ENCODE measurements at places on chromosomes 6 and 20.

DNA sequence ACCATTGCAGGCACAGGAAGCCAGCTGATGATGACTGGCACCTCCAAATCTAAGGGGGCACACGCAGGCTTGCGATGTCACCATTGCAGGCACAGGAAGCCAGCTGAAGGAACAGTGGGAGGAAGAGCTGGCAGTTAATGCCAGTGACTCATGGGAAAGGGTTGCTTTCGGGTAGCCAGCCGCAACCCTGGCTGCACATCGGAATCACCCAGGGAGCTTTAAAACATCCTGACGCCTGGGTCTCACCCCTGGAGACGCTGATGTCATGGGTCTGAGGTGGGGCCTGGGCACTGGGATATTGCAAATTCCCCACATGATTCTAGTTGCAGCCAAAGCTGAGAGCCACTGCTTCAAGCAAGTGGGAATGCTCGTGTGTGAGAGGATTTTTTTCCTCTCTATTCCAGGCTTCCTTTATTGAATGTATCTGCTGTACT lies 16.1 kb upstream of the CCN6 start:
- DNase-seq, result no peak

GRCh38 chr6:45942953-45943352 lies 72.7 kb downstream of the CLIC5 start:
- no peak for DNase-seq

GRCh38 chr6:101393251-101393828 lies at the start of gene GRIK2:
Gene GRIK2, plus strand, starts transcription at chr6:101393708.
- no peak for DNase-seq

- no peak for DNase-seq
Measured at GRCh38 chr6:83182114-83182513, 11.0 kb downstream of the PGM3 start.

DNA sequence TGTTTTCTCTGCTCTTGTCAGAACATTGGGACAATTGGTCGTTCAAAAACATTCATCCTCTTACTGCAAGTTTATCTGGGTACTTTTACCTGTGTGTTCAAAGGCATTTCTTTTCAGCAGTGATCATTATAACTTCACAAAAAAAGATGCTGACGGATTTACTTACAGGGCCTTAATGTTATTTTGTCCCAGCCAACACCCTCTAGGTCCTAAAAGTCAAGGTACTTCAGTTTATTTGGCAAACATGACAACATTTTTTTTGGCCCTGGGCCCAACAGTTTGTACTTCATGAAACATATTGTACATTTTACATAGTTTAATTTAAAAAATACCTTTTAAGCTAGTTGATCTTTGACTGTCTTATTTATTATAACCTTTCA lies 241.2 kb upstream of the TAB2 start:
- no peak for DNase-seq

GRCh38 chr20:32971703-32972161 lies 32.5 kb downstream of the SUN5 start:
- DNase-seq, result no peak

GRCh38 chr6:79430913-79431536 lies 106.2 kb downstream of the LCA5 start:
- no peak for DNase-seq

DNA sequence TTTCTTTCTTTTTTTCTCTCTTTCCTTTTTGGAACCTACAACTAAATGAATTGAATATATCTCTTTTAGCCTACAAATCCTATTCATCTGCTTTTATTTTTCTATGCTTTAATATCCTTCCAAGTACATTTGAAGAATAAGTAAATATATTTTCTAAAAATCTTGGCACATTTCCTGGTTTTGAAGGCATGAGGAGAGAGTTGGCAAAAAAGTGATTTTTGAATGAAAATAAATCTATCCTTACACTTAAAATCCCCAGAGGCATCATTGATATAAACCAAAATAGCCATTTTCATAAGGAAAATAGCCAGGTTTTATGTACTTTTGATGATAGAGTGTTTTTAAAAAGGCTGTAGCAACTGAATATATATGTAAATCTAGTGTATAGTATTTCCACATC lies 69.0 kb downstream of the SAMD5 start:
- DNase-seq, result no peak

DNA sequence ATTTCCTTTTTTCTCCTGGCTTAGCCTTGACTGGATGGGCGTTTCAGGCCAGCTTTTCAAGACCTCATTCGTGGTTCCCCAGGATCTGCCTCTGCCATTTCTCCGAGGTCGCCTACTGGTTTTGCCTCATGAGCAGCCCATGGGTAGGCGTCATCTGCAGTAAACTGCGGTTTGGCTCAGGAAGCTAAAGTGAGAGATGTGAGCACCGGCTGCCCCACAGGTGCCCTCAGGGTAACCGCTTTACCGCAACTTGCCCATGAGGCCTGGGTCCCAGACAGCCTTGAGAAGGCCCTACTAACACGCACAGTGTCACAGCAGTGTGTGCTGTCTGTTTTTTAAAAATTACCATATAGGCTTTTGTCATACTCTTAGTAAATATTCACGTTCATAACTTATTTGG lies 53.4 kb upstream of the TBXT start:
- no peak for DNase-seq

- no peak for DNase-seq
Measured at GRCh38 chr20:59837623-59838394, 95.6 kb downstream of the SYCP2 start.

DNA sequence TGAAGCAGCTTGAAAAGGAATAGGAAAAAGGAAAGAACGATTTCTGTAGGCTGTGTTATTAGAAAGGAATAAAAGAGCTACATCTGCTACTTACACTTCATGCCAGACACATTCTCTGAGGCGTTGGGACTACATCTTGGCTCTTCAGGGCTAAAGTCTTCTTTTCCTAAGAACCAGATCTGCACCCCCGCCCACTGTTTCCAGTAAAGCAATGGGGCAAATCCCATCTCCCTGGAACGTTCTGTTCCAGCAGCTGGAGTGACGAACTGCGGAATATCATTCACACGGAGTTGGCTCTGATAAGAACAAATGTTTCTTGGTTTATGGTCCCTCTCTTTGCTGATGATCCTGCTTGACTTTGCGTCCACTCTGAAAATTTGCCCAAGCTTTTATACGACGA lies 26.9 kb downstream of the FAM50B start:
- DNase-seq, result no peak

GRCh38 chr20:40849456-40849855 lies 160.4 kb upstream of the MAFB start:
- no peak for DNase-seq

- DNase-seq, result no peak
Measured at GRCh38 chr6:156857573-156857972, 80.4 kb downstream of the ARID1B start.

DNA sequence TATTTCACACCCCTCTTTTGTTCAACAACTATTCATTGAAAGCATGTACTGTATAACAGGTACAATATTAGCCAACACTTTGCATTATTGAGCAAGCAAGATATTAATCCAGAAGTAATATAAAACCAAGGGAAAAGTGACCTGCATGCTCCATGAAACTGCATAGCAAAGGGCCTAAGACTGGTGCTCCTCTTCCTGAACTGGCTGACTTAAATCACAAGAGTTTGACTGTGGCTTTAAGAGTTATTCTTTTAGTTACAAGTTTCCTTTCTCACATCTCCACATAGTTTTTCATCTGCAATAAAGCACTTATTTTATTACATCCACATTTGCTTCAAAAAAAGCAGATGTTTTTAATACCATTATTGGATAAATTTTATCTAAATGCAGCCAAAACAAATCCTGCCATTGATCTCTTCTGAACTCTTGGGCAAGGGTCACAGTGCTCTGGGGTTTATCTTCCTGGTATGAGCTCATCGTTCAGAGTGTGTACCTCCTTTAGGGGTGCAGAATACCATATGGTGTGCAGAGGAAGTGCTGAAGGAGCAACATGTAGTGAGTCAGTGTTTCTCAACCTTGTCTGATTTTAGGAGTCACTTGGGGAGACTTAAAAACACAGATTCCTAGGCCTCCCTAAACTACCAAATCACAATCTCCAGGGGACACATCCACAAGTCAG lies 1225.9 kb upstream of the MAP3K7 start:
- no peak for DNase-seq

GRCh38 chr6:132333639-132334520 lies 67.4 kb downstream of the MOXD1 start:
- DNase-seq, result no peak

GRCh38 chr6:159953091-159953601 lies 15.7 kb upstream of the IGF2R start:
- DNase-seq, result no peak

GRCh38 chr6:128595544-128595943 lies 75.1 kb upstream of the PTPRK start:
- DNase-seq, result no peak

DNA sequence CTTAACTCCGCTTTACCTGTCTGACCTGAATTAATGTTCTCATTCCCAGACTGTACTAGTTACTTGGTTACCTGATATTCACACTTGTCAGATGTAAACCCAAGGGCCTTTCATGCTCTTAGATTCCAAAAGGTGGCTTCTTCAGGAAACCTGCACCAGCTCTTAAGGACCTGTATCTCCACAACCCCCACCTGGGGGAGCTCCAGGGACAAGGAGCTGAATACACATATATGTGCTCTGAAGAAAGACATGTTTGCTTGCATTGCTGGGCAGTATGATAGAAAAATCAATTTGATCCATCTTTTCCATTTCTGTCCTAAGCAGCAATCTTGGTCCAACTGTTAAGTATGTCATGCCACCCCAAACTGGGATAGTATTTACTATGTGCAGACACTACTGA lies 64.8 kb upstream of the POU3F2 start:
- DNase-seq, result no peak

GRCh38 chr6:15352845-15353244 lies 107.0 kb downstream of the JARID2 start:
- DNase-seq, result no peak

DNA sequence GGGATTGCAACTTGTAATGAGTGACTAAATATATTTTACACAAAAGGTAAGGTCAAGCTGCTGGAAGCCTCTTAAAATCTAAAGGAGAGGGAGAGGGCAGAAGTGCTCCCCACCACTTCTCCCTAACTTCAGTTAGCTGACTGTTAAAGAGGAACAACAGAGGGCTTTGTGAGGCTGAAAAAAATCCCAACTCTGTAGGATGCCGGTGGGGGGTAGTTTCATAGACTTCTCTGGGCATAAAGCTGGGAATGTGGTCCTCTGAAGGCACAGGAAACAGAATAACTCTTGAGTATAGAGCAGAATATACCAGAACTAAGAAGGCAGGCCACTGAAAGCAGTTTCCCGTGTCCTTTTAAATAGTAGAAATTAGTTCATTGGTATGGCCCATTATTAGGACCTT lies 71.6 kb downstream of the KIF6 start:
- DNase-seq, result no peak

GRCh38 chr6:1865585-1865984 lies 255.9 kb downstream of the FOXC1 start:
- no peak for DNase-seq

DNA sequence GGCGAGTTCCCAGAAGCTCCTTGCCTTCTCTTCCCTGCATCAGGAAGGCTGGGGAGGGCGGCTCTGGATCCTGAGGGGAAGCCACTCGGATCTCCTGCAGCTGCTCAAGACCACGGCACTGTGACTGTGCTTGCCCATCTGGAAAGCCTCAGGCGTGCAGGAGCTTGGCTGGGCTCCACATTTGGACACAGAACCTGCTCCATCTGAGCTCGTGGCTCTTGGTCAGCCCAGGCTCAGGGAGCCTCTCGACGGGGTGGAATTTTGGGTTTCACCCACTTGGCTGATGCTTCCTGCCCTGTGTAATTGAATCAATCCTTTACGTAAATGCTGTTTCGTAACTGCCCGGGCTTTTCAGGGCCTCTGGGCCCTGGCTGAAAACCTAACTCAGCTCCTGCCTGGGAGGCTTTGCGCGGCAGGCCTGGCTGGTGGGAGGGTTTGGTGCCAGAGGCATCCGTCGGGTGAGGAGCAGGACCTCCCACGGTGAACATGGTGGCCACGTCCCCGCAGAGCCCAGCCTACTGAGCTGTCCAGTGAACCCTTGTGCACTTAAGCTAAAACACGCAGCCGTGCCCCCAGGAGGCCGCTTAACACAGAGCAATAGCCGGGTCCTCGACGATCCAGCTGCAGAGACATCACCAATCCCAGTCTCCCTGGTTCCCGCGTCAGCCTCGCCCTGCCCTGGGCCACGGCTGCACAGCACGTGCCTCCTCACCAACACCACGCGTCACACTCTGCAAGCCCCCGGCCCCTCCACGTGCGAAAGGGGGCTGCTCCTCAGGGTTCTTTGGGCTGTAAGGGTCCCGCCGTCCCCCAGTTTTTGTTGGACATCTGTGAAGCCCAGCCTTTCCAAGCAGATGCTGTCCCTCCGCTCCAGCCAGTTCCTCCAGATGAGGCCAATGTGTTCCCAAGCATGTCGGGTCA lies 241.0 kb downstream of the DLL1 start:
- DNase-seq, result no peak

GRCh38 chr6:39882531-39882899 lies 51.7 kb downstream of the MOCS1 start:
- no peak for DNase-seq

DNA sequence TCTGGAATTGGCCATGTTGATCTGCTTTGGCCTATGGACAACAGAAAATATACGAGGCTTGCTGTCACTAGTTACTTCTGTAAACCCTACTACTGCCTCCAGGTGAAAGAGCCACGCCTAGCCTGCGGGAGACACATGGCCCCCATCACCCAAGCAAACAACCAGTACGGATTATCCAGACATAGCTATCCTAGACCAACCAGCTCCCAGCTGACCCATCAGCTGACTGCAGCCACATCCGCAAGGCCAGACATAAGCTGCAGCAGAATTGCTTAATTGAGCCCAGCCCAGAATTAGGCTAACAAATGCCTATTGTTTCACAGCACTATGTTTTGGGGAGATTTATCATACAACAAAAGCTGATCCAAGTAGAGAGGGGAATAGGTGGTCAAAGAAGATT lies 13.5 kb downstream of the REV3L start:
- DNase-seq, result no peak

DNA sequence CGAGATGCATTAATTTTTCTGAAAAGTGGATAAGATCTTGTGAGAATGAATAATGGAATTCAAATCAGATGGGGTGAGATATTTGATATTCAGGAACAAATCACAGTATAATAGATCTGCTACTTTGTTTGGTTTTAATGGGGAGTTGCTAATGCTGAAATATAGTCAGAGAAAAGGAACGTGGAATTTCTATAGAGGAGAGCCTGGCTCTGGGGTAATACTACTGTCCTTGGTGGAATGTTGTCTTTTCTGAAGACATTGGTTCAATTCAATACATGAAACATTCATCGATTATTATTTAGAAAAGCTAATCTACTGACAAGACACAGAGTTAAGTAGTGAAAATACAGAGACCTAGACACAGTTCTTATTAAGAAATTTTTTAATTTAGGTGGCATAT lies 108.6 kb downstream of the ESR1 start:
- no peak for DNase-seq

- DNase-seq, result no peak
Measured at GRCh38 chr6:24974182-24975171, 38.7 kb upstream of the RIPOR2 start.

- peak; percentile 16 for DNase-seq
Measured at GRCh38 chr6:161393839-161394364, 120.0 kb upstream of the AGPAT4 start.

GRCh38 chr6:42367353-42368011 lies 84.2 kb downstream of the TRERF1 start:
- DNase-seq, result no peak

- DNase-seq, result no peak
Measured at GRCh38 chr6:135265278-135265677, 84.2 kb downstream of the MYB start.

Measured in stimulated activated CD8-positive, alpha-beta memory T cell treated with anti-CD3 and anti-CD28 coated beads, Interleukin-4, amount 100 ng/mL, for 24 hours (primary cell).